Mesothelial cell of epicardium (in vitro differentiated cells): ENCODE measurements at places on chromosomes 13 and 19. TPM values are rescaled to one million over a fixed set of nuclear protein-coding genes. Genes with fewer than 3 reads are reported as not detected.

INSL3 gene
- 0.35 to 1.0 TPM (median 0.92 TPM) in 3 replicates for total RNA-seq

- H3K4me3 ChIP-seq = no peak overlapping the region
- DNase-seq = no peak
- no peaks in the 10 kb centered on the region for H3K27me3 ChIP-seq
- H3K36me3 ChIP-seq = peaks cover 15% of the 10 kb centered on the region
Observed at GRCh38 chr13:100254002-100254401, 165.1 kb downstream of the PCCA start.

DNA sequence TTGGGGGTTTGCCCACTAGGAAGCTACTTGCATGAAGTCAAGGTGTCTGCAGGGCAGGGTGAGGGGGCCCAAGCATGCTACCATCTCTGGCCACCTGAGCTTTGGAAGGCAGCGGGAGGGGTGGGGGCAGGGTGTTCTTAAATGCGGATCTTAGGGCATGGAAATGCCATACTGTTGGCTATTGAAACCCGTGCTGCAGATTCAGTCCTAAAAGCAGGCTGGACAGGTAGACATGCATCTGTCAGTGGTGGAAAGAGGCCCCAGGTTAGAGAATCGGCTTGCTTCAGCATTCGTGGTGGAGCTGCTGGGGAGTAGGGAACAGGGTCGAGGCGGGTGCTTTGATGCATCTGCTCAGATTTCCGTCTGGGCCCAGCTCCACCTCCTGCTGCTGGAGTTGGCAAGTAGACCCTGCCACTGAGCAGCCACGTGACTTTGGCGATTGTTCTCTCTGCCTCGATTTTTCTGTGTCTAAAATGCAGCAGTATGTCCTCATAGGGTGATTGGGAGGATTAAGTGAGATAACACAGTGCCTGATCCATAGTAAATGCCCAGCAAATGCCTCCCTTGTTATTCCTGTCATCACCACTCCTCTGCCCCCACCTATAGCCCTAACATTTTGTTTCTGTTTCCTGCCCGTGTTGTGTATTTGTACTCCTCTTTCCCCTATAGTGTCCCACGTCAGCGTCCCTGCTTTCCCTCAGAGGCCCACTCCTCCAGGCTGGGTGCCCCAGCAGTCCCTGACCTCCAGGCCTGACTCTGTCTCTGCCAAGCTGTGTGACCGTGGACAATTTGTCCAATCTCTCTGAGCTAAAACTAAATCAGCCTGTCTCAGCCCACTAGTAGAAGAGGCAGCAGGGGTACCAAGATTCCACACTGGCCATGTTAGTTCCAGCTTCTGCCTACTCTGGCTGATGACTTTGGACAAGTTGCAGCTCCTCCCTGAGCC, 5.8 kb downstream of the PPP1R37 start:
- H3K27ac ChIP-seq = peak overlapping the region; percentile 55
- no peaks in the 10 kb centered on the region for H3K36me3 ChIP-seq
- no peak for DNase-seq
- H3K4me3 ChIP-seq = no peak overlapping the region
- no peaks in the 10 kb centered on the region for H3K27me3 ChIP-seq

DNA sequence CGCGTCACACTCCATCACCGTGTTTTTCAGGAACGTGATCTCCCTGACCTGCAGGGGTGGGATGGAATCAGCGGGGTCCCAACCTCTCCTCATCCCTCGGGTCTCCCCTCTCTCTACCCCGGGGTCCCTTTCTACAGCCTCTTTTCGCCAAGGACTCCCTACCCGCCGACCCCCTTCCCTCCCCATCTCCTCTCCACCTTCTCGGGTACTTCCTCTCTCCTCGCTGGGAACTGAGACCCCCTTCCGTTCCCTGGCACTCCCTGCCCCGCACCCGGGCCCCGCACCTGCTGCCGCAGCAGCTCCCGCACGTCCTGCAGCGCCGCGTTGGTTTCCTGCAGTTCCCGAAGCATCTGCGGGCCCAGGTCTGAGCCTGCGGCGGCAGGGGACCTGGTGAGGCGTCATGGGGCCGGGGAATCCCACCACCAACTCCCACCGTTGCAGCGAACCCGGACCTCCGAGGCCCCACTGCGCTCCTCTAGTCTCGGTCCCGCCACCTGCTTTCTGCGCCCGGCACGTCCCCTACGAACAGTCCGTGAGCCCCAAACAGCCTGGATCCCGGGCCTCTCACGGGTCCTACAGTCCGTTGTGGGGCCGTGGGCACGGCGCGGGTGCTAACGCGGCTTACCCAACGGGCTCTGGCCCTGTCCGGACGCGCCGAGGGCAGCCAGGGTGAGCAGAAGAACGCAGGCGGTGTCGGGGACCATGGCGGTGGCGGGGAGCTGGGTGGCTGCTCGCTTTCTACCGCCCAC, at the start of gene COMP:
Gene COMP, minus strand, starts transcription at position 740 of the 749 bp plus-strand sequence. Its CDS starts 36 bp downstream, at position 704.
- peak within 1 kb of the TSS; percentile 44 for H3K4me3 ChIP-seq
- H3K36me3 ChIP-seq = no peaks in the 10 kb centered on the region
- DNase-seq = no peak
- H3K4me1 ChIP-seq = peaks cover 10% of the 10 kb centered on the region
- H3K27ac ChIP-seq = no peak within 1 kb of the TSS
- H3K27me3 ChIP-seq = peaks cover 89% of the 10 kb centered on the region

DNA sequence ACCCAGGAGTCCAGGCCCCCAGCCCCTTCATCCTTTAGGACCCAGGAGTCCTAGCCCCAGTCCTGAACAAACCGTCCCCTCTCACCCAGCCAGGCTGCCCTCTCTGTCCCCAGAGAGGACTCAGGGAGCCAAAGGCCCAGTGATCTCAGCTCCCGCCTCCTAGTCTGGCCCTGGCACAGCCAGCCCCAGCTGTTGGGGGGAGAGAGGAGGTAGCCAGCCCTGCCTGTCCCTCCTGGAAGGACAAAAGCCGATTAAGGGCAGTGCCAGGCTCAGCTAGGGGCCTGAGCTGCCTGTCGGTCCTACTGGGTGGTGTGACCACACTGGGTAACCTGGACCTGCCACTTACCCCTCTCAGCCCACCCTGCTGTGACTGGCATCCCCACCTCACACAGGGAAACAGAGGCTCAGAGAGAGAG, 14.5 kb downstream of the LIPE start:
- no peak overlapping the region for H3K27ac ChIP-seq
- peaks cover 5% of the 10 kb centered on the region for H3K4me1 ChIP-seq
- no peaks in the 10 kb centered on the region for H3K27me3 ChIP-seq
- no peak for DNase-seq

GRCh38 chr19:41886761-41887710, 4.1 kb downstream of the ARHGEF1 start:
- peaks cover 24% of the 10 kb centered on the region for H3K4me1 ChIP-seq
- H3K36me3 ChIP-seq = peaks cover 5% of the 10 kb centered on the region
- H3K27ac ChIP-seq = no peak overlapping the region
- H3K4me3 ChIP-seq = no peak overlapping the region

GRCh38 chr19:45166723-45167252, 6.0 kb upstream of the NKPD1 start:
- peak overlapping the region; percentile 67 for H3K27ac ChIP-seq
- DNase-seq = no peak
- H3K27me3 ChIP-seq = no peaks in the 10 kb centered on the region
